ENCODE measurements at places on chromosomes 7 and 10.

- DNase-seq, result no peak
Observed at GRCh38 chr10:14296065-14296709, 34.5 kb downstream of the FRMD4A start.

- no peak for DNase-seq
Observed at GRCh38 chr10:116627386-116627933, 6.7 kb downstream of the PNLIPRP2 start.

DNA sequence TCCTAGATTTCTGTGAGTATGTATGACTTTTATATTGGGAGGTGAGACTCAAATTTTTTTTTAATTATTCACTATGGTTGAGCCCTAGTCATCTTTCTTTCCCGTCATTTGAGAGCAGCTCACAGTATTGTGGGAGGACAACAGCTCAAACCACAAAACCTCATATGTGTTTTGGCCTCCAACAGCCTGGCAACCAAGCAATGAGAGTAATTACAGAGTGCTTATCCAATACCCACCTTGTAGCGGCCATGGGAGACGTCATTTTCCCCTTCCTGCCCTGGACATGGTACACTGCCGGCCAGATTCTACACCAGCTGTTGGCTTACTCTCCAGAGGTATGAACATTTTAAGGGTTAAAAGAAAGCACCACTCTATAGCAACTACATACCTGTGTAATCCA lies 49.1 kb downstream of the DOCK4 start:
- no peak for DNase-seq

DNA sequence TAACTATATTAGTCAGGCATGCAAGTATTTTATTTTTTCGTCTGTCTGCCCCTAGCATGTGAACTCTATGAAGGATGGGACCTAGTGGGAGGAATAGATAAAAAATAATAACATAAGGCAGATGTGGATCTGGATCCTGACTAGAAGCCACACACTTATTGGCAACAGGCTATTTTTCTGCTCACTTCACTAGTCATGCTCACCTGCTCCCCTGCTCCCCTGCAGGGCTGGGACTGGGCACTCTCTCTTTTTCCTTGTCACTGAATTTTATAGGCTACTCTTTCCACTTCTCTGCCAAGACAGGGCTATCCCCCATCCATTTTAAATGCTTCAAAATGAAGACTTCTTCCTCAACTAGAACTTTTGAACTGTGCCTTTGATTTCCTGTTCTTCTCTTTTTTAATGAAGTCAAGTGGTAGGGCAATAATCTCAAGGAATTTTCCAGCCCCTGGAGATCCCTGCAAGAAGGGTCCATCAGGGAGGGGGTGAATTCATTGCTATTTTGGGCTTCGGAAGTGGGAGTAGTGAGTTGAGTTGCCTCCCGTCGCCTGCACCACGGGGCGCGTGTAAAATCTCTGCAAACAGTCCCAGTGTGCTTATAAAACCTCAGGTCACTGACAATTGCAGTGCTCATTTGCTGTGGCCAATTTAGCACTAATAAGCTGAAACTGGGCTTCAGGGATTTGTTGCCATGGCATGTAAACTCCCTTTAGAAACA lies 156.7 kb upstream of the NPVF start:
- no peak for DNase-seq

- DNase-seq, result no peak
Observed at GRCh38 chr7:110988890-110989501, 101.9 kb upstream of the LRRN3 start.

DNA sequence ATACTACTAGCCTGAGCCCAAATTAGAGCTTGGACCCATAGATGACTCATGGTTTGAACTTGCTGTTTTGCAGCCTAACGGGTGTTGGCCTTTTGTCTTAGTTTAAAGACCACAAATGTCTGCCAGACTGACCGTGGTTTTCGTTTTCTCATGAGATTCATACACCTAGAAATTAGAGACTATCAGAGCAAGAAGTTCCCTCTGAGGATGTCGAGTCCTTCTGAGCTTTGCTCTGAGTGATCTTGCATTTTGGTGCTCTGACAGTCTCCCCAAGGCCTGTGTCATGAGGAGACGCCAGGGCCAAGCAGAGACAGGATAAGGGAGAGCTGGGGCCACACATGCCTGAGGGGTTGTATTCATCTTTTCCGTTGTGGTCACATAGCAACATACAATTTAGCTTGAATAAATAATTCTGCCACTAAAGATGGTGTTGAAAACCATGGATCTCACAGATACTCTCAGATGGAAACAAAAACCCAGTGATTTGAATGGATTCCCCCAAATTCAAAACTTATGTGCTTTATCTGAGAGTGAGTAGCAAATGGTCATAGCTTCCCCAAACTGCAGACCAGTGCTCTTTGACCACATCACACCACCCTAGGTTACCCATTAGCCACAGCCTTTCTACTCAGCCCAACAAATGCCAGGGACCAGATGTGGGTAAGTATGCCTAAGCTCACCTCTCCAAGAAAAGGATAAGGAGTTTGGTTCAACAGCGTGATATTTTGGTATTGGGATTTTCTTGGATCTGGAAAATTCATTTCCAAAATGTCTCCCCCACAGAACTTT lies 762.0 kb upstream of the IGFBP3 start:
- no peak for DNase-seq

DNA sequence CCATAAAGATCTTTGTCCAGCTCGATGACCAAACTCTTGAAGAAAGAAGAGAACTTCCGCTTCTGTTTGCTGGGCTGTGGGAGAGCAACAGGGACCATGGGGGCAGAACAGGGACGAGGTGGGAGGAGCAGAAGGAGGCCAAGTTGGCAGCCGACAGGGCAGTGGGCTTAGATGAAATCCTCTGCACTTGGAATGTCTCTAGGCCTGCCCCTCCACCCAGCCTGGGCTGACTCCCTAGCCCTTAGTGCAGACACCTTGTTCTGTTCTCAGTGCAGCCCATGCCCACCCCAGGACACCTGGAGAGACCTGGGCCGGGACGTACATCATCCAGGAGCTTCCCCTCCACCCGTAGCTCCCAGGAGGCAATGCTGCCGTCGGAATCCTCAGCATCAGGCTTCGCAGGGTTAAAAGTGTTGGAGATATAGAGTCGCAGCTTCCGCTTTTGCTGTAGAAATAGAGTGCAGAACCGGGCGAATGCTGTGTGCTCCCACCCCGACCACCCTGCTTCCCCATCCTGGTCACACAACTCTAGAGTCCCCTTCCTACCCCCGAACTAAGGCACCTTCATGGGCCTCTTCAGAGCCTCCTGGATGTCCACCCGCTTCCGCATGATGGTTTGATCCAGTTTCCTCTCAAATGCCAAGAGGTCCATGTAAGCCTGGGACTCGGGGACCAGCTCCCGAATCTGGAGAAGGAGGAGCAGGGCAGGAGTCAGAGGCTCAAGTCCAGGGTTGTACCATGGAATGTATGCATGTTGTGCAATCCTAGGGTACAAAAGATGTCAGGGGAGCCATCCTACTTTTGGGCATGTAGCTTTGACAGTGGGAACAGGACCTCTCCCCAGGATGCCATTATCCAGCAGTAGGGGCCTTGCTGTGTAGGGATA lies 6.1 kb downstream of the SMARCD3 start:
- DNase-seq, result no peak

DNA sequence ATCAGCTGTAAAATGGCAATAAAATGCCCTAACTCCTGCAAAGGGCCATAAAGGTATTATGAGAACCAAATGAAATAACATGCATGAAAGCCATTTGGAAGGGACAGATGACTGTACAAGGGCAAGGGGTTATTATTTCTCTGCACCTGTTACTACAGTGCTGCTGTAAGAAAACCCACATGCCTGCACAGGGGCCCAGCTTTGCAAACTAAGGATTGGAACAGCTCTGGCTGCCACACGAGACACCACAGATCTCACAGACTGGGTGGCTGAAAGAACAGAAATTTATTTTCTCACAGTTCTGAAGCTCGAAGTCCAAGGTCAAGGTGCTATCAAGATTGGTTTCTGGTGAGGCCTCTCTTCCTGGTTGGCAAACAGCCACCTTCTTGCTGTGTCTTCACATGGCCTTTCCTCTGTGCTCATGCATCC lies 409.0 kb upstream of the NRP1 start:
- DNase-seq, result no peak

- DNase-seq, result no peak
Observed at GRCh38 chr7:66304536-66304935, 99.4 kb downstream of the TPST1 start.

GRCh38 chr7:144908943-144909556 lies 73.2 kb upstream of the TPK1 start:
- DNase-seq, result no peak

GRCh38 chr7:37534893-37535610 lies 86.4 kb upstream of the ELMO1 start:
- no peak for DNase-seq

- peak; percentile 93 for DNase-seq
Observed at GRCh38 chr7:8125680-8126444, 136.1 kb downstream of the ICA1 start.

DNA sequence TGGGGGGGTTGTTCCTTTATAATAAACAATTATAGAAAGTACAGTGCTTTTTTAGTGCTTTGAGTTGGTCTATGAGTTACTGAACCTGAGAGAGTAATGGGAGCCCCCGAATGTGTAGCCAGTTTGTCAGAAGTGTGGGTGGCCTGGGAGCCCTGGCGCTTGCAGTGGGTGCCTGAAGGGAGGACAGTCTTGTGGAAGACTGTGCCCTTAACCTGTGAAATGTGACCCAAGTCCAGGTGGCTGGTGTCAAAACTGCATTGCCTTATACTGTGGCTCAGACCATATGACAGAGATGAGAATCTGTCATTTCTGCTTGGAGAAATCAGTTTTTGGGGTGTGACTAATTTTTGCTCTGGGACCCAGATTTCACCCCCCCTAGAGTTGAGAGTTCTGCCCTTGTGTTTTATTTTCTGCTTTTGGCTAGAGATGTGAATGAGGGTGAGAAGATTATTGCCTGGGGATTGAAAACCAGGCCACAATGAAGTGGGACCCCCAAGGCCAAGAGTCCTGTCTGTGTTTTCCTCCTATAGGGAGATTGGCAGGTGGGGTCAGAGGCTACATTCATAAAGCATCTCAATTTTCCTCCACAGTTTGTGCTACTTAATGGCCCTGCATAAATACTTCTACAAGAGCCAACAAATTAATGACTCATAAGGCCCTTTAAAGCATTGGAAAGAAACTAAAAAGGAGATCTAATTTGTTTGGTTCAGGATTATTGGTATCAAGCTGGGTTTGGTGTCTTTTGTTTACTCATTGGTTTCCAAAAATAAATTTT lies 24.1 kb upstream of the CARD11 start:
- no peak for DNase-seq

- DNase-seq, result no peak
Observed at GRCh38 chr10:122727426-122727825, 27.8 kb upstream of the C10orf120 start.

- DNase-seq, result no peak
Observed at GRCh38 chr10:113603057-113603777, 50.4 kb downstream of the HABP2 start.

Measured in CD4-positive, alpha-beta T cell treated with Interleukin-4 for 4 hours (primary cell).